Neural progenitor cell (in vitro differentiated cells): ENCODE measurements at places on chromosomes 2 and 18.

DNA sequence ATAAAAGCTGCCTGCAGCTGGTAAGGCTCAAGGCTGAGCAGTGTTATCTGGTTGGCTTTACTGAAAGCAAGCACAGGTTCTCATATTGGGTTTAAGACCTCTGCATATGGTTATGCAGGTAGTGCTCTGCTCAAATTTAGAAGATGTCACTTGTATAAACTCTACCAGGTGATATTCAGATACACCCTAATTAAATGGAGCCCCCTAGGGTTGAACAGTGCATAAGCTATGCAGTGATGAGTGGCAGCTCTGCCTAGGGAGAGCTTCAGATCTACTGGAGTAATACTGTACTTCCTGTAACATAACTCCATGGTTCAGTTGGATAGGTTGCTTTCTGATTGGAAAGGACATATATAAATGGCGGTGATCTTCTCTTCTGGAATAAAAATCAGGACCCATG, 222.7 kb downstream of the CYRIA start:
- no peak for DNase-seq

DNA sequence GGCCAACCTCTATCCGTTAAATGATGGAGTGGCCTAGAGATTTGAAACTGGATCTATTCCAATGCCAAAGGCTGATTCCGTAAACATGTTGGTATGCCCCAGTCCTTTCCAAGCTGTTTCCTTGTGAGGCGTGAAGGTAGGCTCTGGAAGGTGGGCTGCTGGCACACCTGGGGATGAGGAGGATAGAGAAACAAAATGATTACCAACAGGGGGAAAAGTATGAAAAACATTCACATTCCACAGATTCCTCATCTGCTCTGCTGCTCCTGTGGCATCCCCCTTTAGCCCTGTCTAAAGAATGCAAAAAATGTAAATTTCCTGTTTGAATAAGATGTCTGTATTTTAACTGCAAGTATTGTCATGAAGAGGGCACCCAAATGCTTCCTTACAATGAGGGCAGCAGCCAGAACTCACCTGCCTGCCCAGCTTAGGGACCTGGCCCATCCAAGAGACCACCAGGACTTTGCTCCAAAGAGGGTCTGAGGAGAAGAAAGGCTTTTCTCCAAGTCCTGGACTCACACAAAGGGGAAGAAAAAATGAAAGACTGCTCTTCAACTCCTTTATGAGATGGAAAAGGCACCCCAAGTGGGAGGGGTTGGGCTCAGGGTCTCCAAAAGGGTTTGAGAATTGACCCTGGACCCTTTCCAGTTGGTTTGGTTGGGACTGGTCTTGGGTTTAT, 132.3 kb upstream of the PELI1 start:
- peak; percentile 35 for DNase-seq

DNA sequence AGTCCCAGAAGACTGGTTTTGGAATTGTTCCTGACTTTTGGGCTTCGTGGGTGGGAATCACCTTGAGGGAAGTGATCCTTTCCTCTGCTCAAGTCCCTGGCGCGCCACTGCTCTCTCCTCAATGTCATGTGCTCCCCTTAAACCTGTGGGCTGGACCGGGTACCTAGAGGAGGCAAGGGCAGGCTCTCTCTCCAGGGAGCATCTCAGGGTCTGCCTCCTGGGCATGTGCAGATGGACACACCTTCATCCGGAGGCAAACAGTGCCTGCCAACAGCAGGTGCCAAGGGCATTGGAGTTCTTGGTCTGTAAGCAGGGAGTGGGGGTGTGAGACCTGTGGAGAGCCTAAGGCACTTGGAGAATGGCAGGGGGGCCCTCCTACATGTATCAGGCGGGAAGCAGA, 142.6 kb downstream of the INHBB start:
- DNase-seq: no peak

GRCh38 chr2:173359231-173359630, 4.6 kb downstream of the CDCA7 start:
- DNase-seq: no peak

DNA sequence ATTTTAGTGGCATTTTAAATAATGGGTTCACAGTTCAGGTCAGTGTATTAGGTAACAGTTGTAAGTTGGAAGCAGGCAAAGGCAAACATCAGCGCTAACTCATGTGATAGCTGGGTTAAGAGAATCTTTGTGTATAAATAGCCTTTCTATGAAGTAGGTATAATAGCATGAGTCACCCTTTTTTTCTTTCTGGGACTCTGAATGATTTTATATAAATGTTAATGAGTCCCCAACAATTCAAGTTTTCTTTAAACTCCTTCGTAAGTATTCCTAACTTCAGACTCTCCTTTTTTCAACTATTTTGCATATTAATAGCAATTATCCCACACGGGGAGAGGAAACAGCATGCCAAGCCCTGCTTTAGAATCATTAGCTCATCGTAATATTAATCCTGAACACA, 384.3 kb downstream of the PIK3C3 start:
- DNase-seq: no peak

DNA sequence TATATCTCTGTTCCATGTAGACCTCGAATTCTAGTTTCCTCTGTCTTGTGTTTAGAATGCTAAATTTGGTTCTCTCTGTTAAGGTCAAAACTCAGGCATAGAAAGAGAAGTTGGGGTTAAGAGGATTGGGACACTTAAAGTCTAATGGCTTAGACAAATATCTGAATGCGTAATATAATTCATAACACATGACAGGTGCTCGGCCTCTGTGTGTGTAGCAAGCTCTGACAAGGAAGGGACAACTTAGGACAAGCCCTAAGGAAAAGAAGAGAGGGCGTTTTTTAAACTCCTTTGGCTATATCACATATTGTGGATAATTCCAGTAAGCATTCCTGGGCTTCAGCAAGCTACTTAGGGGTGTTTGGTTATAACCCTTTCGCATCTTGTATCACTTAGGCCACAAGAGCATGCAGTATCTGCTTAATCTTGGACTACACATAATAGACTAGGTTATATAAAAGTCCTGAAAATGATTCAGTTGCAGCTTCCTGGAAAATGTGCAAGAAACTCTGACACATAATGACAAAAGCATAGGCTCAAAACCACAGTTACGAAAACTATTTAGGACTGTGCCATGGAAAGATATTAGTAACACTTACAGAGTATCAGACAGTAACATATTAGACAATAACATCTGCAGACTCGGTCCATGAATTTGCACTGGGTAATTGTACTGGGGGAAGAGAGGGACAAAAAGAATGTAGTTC, 16.1 kb upstream of the CREB1 start:
- no peak for DNase-seq

- DNase-seq: no peak
Observed at GRCh38 chr2:74290466-74291217, 52.6 kb downstream of the SLC4A5 start.

- no peak for DNase-seq
Observed at GRCh38 chr2:222969491-222969890, 82.5 kb upstream of the KCNE4 start.

DNA sequence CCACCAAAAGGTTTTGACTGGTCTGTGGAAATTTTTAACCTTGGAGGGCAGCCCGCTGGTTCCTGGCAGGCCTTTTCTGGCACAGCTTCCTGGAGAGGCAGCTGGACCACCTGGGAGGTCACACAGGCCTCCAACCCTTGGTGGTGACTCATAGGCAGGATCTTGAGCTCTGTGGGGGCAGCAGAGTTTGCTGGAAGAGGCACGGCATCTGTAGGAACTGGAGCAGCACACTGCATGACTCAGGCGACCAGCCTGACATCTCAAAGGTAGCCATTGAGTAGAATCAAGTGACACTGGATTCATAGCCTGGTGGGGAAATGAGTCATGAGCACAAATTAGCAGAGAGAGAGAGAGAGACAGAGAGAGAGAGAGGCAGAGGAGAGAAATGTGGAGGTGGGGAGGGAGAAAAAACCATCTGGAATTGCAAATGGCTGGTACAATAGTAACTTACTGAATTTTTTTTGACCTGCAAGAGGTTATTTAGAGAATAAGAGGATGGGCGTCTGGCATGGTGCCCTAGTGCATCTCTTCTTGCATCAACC, 57.4 kb downstream of the TRPM8 start:
- no peak for DNase-seq
